Activated CD8-positive, alpha-beta memory T cell treated with anti-CD3 and anti-CD28 coated beads, Interleukin-2, amount 50 U/mL, for 48 hours (primary cell): ENCODE measurements at places on chromosomes 3 and 15.
A peak's percentile ranks its signal among the peaks of the same experiment; 100 is the strongest.

DNA sequence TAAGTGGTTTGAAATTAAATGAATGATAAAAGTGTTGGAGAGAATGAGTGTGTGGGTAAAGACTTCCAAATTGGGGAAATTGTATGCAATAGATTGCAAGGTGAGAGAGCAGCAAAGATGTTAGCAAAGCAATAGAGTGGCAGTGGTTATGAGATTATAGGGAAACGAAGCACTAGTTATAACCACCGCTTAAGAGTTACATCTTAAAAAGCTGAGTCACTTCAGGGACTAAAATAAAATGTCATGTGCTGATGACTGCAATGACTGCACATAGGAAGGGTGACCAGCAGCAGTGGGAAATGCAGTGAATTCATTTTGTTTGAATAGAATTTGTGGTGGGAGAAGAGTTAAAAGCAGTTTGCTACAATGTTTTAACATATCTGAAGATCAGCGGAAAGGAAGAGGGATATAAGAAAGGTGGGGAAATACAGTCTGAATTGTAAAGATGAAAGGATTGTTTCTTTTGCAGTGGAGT, 127.3 kb downstream of the RAP2B start:
- DNase-seq, result no peak

DNA sequence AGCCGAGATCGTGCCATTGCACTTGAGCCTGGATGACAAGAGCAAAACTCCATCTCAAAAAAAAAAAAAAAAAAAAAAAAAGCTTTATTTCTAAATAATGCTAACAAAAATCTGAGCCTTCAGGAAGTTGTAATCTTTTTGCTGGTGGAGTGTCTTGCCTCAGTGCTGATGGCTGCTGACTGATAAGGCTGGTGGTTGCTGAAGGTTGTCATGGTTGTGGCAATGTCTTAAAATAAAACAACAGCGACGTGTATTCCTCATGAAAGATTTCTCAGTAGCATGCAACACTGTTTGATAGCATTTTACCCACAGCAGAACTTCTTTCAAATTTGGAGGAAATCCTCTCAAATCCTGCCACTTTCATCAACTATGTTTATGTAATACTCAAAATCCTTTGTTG, 77.4 kb upstream of the PTPRG start:
- DNase-seq, result no peak

DNA sequence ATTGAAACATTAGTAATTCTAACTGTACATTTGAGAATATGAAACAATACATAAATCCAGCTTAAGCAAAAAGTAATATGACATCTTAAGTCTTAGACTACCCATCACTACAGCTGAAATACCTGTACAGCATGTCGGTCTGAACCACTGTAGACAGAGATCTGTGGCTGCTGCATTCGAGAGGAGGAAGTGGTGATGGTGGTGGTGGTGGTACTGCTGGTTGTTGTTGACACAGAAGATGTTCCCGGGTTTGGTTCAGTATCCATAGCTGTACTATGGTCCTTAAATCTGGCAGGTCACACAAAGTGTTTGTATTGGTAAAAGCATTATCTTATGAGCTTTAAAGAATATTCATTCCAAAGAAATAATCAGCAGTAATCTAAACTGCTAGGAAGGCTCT, 2.9 kb downstream of the PHC3 start:
- no peak for DNase-seq

DNA sequence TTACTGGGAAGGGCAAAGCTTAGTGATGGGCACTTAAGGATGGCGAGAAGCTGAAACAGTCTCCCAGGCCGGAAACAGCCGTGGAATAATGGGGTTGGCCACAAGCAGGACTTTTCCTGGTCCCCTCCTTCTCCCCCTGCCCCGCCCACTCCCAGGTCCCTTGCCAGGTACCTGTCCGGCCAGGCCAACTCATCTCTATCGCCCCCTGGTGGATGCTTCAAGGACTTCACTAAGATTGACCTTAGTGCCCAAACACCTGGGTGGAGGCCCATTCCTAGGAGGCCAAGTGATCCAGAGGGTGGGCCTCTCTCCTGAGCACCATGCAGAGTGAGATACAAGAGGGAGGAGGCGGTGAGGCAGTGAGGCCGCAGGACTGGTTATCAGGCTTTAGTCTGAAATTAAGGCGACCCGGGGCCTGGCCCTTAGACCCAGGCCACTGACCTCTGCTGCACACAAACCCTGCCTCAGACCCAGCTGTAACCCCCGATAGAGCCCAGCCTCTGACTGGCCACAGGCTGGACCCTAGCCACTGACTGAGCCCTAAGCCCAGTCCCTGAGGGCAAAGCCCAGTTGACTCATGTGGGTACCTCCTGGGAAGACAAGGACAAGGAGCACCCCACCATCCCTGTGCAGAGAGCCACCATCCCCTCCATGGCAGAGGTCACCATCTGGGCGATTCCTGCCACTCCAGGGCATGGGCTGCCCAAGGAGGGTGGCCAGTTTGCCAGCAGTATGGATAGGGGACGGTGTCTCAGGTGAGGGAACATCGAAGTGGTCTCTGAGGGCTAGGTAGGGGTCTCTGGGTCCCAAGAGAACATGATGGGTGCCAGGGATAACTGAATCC, 37.6 kb downstream of the VIPR1 start:
- peak; percentile 86 for DNase-seq

DNA sequence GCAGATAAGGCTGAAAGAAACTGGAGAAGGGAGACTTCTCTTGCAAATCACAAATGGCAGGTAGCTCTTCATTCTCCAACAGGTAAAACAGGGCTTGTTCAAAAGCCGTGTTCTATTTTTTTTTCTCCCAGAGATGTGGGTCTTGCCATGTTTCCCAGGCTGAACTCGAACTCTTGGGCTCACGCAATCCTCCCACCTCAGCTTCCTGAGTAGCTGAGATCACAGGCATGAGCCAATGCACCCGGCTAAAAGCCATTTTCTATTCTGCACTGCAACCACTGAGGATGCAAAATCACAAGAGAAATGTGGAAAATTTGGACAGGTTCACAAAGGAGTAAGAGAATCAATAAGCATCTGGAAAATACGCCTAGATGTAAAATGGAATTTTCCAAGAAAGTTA, 19.5 kb downstream of the EIF4E3 start:
- DNase-seq, result no peak

DNA sequence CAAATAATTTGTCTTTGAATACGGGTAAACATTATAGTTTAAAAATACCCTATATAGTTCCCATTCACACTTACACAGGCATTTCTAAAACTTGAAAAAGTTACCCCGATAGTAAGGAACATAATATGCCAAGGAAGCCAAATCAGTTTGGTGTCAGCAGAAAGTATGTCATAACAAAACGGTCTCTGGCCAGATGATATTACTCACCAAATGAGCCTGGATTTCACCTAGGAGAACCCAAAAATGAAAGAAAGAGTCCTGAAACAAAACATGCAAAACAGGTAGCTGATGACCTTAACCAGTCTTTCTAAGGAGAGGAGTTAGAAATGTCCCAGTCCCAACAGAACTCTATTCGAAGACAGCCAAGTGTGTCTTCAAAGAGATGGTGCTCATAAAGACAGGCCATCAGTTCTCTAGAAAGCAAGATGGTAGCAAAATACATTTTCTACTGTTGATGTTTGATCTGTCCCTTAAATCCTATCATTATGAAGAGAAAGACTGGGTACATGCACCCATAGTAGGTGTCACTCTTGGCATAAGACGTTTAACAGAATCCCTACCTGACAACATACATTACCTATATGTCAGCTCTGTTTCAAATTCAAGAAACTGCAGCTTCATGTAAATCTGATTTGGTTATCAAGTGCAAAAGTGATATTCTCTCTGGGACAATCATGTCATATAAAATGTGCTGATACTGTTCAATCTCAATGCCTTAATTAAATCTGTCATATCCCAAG, 942.5 kb downstream of the ROBO1 start:
- no peak for DNase-seq

DNA sequence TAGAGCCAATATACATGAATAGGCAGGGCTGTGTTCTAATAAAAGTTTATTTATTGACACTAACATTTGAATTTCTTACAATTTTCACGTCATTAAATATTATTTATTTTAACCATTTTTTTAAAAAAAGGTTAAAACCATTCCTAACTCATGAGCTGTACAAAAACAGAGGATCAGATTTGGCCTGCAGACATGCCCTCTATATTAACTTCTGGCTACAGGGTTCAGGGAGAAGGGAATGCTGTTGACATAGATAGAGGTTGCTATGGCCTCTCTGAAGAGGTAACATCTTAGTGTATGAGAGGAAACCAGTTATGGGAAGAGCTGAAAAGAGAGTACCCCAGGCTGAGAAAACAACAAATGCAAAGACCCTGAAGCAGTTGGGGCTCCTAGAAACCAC, 19.1 kb upstream of the RAP2B start:
- DNase-seq, result no peak

- no peak for DNase-seq
Measured at GRCh38 chr15:69608661-69609060, 156.0 kb downstream of the RPLP1 start.
